Kasumi-1 (cell line): ENCODE measurements at places on chromosomes 16 and 17.

DNA sequence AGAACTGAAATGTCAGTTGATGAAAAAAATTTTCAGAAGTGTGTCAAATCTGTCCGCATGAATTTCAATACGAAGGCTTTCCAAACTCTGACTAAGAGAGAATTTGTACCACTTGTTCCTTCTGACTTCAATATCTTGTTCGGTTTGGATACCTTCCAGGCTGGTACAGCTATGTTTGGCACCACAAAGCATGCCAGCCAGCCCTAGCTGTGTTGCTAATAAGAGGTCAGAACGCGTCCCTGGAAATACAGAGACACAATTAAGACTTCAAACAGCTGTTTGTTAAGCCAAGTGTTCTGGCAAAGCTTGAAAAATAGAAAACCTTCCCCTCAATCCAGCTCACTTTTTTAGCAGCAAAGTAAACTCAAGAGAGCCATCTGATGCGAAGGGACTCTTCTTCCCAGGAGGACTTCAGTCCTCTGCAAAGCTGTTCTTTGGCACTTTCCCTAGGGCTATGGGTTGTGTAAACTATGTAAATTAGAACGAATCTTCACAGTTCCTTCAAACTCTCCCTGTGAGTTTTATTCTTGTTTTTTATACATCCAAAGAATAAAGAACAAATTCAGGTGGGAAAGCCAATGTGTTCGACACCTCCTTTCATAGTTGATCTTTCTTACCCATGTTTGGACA lies 35.1 kb downstream of the GRB2 start:
- DNase-seq = no peak

DNA sequence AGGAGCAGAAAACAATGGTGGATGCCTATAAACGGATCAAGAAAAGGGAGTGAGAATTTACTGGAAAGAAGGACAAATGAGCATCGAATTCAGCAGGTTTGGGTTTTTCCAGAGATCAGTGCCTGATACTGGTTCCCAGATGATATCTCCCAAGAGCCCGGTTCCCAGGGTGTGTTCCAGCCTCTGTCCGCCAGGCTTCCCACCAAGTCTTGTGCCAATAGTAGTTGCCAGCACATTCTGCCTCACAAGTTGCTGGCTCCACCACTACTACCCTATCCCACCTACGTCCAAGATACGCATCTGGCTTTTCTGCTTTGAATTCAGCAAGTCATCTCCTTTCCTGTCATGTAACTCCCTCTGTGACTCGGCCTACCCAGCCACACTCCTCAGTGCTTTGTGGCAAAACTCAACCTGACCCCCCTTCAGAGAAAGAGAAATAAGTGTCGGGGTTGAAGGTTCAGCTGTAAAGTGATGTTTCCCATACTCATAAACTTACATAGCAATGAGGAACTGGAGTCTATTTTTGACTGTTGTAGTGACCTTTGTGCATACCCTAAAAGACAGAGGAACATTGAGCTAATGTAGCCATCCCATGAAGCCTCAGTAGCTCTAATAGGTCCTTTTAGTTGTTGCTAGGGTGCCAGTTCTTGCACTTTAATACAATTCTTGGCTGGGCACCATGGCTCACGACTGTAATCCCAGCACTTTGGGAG lies 277.0 kb downstream of the IRX3 start:
- no peak for DNase-seq

- DNase-seq = no peak
These were observed 60.3 kb downstream of the RMI2 start for GRCh38 chr16:11405331-11406176.

- peak; percentile 90 for DNase-seq
These were observed 19.3 kb downstream of the ITGAL start for GRCh38 chr16:30491744-30492308.

DNA sequence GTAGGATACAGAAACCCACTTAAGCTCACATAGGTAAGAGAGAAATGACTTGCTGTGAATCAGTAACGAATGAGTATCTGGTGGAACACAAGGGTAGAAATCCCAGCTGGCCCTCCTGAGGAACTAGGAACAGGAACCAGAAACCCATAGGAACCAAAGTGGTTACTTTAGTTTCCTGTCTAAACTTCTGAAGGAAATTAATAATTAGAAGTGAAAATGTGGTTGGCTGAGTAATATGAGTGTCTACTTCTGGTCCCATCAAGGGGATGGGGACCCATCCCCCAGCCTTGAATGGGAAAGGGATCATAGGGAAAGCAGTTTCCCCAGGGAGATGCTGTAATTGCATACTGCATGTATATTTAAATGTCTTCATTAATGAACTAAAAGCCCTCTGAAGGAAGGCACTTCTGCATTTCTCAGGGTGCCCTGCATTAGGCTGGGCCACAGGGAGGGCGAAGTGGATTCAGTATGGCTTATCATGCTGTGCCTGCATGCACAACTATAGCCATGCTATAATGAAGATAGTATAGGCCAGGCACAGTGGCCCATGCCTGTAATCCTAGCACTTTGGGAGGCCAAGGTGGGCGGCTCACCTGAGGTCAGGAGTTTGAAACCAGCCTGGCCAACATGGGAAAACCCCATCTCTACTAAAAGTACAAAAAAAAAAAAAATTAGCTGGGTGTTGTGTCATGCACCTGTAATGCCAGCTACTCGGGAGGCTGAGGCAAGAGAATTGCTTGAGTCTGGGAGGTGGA lies 45.6 kb downstream of the CYB5B start:
- DNase-seq = peak; percentile 88

DNA sequence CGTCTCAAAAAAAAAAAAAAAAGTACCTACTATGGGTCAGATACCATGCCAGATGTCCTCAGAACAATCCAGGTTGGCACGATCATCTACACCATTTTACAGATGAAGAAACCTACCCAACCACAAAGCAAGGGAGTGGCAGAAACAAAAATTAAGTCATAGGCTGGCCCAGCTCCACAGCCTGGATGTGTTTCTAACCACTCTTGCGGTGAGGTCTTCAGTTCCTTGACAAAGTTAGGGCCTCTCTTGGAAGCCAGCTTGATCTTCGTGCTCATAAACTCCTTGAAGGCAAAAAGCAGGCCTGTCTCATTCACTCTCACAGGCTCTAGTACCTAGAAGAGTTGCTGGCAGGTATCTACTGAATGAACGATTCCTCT lies 6.2 kb downstream of the GGA2 start:
- DNase-seq = no peak

DNA sequence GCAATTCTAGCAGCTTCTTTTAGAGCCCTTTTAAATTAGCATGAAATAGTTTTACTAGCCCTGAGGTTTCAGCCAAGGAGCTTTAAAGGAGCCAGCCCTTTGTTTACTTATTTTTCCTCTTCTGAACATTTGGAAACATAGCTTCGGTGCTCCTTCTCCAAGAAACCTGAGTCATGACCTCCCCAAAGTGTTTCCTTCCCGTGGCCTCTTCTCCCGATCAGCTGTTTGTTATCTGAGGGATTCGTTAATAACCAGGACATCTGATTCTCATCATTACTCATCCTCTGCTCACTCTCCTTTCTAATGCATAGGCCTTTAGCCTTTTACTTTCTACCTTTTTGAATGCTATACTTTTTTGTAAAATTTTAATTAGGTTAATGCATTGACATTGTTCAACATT lies 204.5 kb downstream of the WWOX start:
- no peak for DNase-seq

- no peak for DNase-seq
These were observed 162.7 kb upstream of the CDC42EP4 start for GRCh38 chr17:73474370-73474988.

GRCh38 chr17:77948690-77949114 lies 9.8 kb upstream of the TNRC6C start:
- DNase-seq = no peak

DNA sequence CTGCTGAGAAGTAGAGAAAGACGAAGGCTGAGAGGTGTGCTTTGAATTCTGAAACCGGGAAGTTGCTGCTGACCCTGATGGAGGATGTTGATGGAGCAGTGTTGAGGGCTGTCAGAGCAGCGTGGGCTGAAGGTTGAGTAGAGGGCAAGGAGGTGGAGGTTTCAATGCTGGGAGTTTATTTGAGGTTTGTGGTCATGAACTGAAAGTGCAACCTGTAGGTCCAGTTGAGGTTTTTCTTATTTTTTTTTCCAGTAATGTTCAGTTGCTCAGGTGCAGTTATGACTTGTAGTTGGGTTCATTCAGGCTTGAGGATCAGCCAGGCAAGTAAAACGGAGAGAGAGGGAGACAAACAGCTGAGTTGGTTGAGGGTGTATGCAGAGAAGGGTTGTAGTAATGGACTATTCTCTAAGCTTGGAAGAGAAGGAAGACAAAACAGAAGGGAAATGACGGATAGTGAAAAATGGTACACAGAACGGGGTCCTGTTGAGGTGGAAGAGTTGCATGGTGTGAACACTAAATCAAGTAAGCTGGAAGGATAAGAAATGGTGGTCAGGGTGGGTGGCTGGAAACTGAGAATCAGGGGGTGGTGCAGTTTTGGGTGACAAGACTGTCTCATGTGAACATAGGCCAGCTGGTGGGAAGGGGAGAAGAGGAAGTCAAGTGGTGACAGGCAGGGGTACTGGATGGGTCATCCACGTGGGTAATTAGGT lies 8.7 kb upstream of the UBE2G1 start:
- DNase-seq = no peak

DNA sequence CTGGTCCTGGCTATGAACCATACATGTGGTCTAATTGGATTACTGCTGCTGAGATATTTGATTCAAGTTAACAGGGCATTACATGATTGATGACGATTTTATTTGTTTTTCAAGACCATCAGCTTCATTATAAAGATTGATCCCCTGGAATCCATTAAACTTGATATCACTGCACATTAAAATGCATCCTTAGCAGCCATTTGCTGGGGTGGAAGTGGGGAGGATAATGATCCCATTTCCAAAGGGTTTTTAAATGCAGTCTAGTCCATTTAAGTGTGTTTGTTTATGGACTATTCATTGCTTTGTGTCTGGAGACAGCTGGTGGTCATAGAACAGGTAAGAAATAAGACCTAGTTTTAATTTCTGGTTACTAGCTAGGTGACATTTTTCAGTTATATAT lies 40.9 kb downstream of the ADAMTS18 start:
- no peak for DNase-seq
